ENCODE measurements at places on chromosomes 5 and 9. TPM values are rescaled to one million over a fixed set of nuclear protein-coding genes. Genes with fewer than 3 reads are reported as not detected.

Gene PCDHA6
- 0.92 TPM for total RNA-seq

Gene GPR150
- 0.61 TPM for total RNA-seq

Gene PCDHB10
- 0.49 TPM for total RNA-seq

Gene PTGR1
- total RNA-seq = 16.0 TPM

DNA sequence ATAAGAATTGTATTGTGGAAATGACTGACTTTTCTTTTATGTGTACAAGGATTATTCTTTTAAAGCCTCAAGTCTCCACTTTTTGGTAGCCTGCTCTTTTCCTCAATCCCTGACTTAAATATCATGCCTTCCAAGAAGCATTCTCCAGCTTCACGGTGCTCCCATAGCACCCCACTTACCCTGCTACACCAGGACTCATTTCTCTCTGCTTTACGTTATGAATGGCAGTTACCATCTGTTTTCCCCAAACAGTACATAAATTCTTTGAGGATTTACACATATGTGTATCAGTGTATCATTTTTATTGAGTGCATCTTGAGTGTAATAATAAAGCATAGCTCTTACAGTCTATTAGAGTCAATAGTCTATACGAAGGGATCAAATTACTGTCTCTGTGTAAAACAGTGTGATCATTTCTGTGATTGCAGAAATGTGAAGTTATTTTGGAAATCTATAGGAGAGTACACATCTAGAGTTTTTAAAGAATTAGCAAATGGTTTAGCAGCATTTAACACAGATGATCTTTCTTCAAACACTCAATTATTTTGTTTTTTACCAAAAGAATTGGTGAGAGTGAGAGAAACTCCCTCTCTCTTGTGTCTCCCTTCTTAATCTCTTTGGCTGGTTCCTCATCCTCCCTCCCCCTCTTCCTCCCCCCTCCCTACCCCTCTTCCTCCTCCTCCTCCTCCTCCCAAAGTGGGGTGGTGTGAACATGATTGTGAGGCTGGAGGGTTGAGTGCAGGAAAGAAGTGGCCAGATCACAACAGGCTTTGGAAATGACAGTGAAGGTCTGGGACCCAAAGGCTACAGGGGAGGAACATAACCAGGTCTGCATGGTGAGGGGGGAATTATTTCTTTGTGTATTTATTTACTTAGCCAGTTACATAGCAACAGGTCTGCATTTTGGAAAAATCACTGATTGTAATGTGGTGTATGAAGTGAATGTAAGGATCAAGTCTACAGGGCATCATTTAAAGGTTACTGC lies 27.6 kb upstream of the ECM2 start:
- no peak overlapping the region for H3K27ac ChIP-seq
- H3K36me3 ChIP-seq = no peaks in the 10 kb centered on the region
- no peak for DNase-seq
- no peak overlapping the region for H3K4me3 ChIP-seq

All from pancreas (tissue), 10 donors.